Omental fat pad (tissue), 4 donors: ENCODE measurements at places on chromosomes 12 and 14. TPM values are rescaled to one million over a fixed set of nuclear protein-coding genes. Genes with fewer than 3 reads are reported as not detected.

- no peak for DNase-seq
These were observed 204.4 kb downstream of the TMX1 start for GRCh38 chr14:51444353-51445000.

DNA sequence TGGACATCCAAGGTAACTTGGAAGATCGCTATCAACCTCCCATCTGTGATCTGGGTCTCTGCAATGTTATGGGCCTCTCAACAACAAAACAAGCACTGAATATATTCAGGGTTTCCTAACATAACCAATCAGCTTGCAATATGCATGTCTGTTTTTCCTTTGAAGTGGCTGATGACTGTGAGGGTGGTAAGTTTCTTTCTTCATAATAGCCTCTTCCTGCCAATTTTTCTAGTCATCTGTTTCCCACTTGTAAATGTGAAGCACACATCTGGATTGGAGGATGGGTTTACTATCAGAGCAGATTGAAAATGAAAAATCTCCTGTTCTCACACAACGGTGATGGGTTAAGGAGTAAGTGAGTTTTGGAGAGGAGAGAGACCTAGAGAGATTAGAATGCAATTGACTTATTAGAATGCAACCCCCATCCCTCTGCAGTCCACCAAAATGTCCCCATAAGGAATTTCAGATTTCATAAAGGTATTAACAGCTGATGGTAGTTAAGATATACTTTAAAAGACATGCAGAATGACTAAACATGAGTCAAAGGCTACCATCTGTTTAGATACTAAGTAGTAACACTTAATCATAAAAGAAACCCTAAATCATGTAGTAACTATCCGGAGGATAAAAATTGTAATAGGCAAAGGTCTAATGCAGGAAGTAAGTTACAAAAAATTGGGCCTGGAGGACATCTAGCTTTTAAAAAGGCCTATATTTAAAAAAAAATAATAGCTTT, 58.4 kb upstream of the SAV1 start:
- no peak for DNase-seq

DNA sequence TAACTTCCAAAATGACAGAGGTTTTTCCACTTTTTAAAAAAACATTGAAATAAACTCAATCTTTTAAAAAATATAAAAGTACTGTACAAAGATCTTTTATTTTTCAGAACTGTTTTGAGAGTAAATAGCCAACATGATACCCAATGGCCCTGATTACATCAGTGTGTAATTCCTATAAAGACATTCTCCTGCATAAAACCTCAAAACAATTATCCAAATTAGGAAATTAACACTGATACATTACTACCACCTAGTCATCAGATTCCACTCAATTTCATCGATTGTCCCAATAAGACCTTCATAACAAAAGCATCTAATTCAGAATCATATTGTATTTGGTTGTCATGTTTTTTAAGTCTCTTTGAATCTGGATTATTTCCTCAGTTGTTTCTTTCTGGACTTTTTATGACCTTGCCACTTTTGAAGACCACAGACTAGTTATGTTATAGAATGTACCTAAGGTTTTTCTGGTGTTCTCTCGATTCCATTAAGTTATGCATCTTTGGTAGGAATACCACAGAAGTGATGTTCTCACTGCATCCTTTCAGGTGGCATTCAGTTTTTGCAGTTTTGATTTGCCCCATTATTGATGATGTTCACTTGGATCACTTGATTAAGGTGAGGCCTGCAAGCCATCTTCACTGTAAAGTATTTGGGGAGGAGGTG, 4.0 kb upstream of the YEATS4 start:
- no peak for DNase-seq

DNA sequence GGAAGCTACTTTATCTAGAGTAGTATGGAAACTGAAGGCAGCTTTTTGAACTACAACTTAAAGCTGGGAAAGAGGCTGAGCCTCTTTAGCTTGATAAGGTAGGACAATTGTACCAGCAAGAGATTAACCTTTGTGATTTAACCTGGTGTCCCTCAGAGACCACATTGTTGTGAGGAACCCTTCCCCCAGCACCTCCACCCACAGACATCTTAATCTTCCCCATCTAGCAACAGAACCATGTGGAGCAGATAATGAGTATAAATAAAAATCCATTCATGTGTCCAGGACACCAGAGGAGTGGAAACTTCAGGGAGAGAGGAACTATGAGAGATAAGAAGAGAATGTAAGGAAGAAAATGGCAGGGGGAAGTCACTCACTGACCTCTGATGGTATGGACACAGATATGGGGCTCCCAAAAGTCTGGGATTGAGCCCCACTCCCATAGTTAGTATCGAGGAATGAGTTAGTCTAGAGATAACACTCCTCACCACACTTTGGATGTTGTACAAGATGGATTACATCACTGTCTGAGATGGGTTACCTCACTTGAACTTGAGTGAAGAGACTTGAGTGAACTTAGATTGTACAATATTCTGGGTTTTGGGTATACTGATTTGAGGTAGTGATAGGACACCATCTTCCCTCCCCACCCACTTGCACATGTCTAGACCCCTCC, 33.9 kb upstream of the SLC38A2 start:
- DNase-seq = no peak

- DNase-seq = no peak
These were observed 12.3 kb downstream of the ZFP36L1 start for GRCh38 chr14:68780358-68781160.

- no peak for DNase-seq
These were observed 8.9 kb downstream of the CMTM5 start for GRCh38 chr14:23385642-23386265.

GRCh38 chr14:31567655-31568054, 6.5 kb downstream of the NUBPL start:
- DNase-seq = no peak

- no peak for DNase-seq
These were observed 13.8 kb upstream of the CPNE8 start for GRCh38 chr12:38919191-38919590.

GRCh38 chr14:68616221-68616902, 176.5 kb downstream of the ZFP36L1 start:
- DNase-seq = no peak

DNA sequence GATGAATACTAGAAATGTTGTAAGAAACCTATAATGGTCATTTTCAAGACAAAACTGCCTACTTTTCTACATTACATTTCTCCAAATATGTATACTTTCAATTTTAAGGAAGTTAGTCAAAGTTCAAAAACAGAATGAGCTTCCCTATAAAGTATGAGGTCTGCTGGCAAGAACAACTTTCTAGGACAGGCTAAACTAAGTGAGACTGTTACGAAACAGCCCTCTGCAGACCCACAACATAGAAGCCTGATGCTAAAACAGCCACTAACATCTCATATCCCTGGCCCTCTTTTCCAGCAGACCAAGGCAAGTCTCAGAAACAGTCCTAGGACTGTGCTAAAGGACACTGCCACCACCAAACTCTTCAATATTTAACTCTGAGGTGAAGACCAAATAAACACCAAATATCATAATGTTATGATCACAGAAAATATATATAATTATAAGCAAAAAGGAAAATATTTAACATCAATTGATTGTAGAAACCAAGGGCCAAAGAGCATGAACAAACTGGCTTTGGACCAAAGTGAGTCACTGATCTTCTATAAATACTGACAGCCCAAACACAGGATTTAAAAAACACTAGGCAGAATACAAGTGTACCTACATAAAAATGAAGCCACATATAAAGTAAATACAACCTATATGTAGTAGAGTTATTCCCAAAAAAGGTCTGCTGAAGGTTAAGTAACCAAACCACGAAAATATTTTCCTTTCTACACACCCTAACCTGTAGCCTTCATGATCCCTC, 27.7 kb downstream of the PPP4R3A start:
- no peak for DNase-seq

- no peak for DNase-seq
These were observed 17.9 kb downstream of the SIVA1 start for GRCh38 chr14:104770851-104771272.

DNA sequence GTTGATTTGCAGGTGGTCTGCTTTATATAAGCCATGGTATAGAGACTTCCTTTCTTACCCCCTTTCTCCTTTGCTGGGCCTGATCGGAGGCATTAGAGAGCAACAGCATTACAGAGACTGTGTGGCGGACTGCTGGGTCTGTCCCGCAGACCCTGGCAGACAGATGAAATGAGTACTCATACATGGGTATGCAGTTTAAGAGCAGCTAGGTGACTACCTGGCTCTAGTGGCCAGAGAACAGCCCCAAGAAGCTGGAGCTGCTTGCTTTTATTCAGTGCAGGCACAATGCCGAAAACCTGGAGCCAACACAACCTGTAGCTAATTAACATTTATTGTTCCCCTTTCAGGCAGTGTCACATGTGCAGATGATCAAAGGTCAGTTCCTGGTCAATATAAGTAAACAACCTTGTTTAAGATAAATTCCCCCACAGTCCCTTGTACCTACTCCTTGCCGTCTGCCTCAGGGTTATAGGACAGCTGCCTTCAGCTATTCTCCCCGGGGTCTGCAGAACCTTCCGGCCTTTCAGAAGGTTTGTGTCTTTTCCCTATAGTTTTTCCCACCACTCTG, 160.0 kb downstream of the TRHDE start:
- DNase-seq = no peak

DNA sequence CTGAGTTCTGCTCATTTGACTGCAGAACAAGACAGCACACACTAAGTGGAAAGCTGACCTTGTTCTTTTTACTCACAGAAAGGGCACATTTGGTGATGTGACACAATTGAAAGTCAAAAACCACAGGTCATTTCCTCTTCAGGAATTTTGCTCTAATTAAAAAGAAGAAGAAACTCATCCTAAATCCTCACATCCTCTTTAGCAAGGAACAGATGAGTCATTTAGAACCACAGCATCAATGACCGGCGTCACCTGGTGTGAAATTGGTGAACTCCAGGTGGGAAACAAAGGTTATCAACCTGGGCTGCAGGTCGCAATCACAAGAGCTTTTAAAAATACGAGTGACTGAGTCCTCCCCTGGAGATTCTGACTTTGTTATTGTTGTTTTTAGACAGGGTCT, 2.9 kb upstream of the RNU6-8 start:
- no peak for DNase-seq

DNA sequence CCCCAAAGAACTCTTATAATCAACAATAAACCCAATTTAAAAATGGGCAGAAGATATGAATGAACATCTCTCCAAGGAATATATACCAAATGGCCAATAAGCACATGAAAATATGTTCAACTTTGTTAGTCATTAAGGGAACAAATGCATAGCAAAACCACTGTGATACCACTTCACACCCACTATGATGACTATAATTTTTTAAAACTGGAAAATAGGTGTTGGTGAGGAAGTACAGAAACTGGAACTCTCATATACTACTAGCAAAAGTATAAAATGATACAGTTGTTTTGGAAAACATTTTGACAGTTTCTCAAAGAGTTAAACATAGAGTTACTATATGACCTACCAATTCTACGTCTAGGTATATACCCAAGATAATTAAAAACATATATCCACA, 9.4 kb upstream of the HEATR5A start:
- no peak for DNase-seq

GRCh38 chr12:59113831-59114615, 193.7 kb upstream of the LRIG3 start:
- peak; percentile 56 for DNase-seq

- no peak for DNase-seq
These were observed 26.1 kb downstream of the JDP2 start for GRCh38 chr14:75453817-75454434.

GRCh38 chr12:83826112-83826511, 1086.5 kb downstream of the SLC6A15 start:
- no peak for DNase-seq

DNA sequence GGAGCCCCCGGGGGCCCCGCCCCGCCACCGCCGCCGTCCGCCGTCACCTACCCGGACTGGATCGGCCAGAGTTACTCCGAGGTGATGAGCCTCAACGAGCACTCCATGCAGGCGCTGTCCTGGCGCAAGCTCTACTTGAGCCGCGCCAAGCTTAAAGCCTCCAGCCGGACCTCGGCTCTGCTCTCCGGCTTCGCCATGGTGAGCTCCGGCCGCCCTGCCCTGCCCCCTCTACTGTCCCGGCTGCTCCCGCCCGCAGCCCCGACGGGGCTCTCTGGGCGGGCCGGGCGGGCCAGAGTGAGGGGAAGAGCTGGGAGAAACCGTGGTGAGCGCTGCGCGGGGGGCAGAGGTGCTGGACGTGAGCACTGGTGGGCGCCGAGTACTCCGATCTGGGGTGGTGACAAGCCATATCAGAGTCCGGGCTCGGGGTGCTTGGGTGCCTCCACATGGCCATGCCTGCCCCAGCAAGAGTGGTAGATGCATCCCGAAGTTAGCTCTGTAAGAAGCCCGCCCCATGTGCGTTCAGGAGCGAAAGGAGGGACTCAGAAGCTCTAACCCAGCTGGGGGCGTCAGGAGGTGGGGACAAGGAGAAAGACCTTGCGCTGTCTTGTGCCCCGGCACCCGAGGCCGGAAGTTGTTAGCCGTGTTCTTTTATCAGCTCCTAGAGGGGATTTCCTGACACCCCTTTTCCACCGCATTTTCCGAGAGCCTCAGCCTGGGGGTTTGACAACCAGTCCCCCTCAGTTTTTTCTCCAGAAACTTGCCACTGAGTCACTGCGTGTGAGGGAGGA, 717 bp downstream of the ORAI1 start:
- DNase-seq = no peak

DNA sequence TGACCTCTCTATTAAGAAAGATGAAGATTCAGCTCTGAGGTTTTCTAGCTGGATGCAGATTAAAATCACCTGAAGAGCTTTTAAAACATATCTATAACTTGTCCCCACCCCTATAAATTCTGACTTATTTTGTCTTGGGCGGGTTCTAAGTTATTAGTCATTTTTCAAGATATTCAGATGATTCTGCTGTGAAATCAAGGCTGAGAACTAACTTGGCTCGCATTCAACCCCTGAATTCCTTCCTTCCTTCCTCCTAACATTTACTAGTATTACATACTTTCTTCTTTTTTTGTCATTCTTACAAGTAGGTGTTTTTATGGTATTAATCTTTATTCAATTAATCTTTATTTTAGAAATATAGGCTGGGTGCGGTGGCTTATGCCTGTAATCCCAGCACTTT, 55.4 kb downstream of the SSPN start:
- DNase-seq = no peak

The RPL10L gene
- total RNA-seq = not detected

The KLRC3 gene
- not detected for total RNA-seq

The MRPL42 gene
- 39.3 TPM for total RNA-seq

The HCAR2 gene
- 14.0 TPM for total RNA-seq

The PLEKHG7 gene
- total RNA-seq = not detected

The GZMH gene
- 2.0 TPM for total RNA-seq

The CLEC2A gene
- not detected for total RNA-seq

The GARIN6 gene
- total RNA-seq = not detected
